HT1080 (cell line): ENCODE measurements at places on chromosomes 1 and 21. TPM values are rescaled to one million over a fixed set of nuclear protein-coding genes. Genes with fewer than 3 reads are reported as not detected.

POGK gene
- 27.8 and 31.3 TPM in 2 replicates for total RNA-seq

FOXO6 gene
- total RNA-seq = 0.90 and 0.97 TPM in 2 replicates

TFF2 gene
- not detected in 2 replicates for total RNA-seq

SDE2 gene
- total RNA-seq = 13.5 and 15.9 TPM in 2 replicates

PDZK1IP1 gene
- not detected in 2 replicates for total RNA-seq

C21orf58 gene
- 11.5 and 16.4 TPM in 2 replicates for total RNA-seq

CFAP126 gene
- total RNA-seq = not detected in 2 replicates

IQCC gene
- 3.0 and 3.5 TPM in 2 replicates for total RNA-seq

CCSAP gene
- 4.8 and 5.4 TPM in 2 replicates for total RNA-seq

PADI3 gene
- total RNA-seq = 0.39 and 0.57 TPM in 2 replicates

FCRL6 gene
- total RNA-seq = 0.33 and 1.5 TPM in 2 replicates

GBP3 gene
- 20.0 and 21.8 TPM in 2 replicates for total RNA-seq

BARHL2 gene
- not detected in 2 replicates for total RNA-seq

GCSAML gene
- total RNA-seq = not detected in 2 replicates

LCE2A gene
- total RNA-seq = 0.47 and 3.0 TPM in 2 replicates

RGSL1 gene
- total RNA-seq = 0.02 TPM in 1 of 2 replicates, not detected in the other

PRAMEF12 gene
- not detected in 2 replicates for total RNA-seq

OR2T35 gene
- not detected in 2 replicates for total RNA-seq

UMODL1 gene
- total RNA-seq = not detected in 2 replicates

UBL4B gene
- total RNA-seq = not detected in 2 replicates

OR2L5 gene
- not detected in 2 replicates for total RNA-seq

LRRC8B gene
- total RNA-seq = 1.1 and 1.3 TPM in 2 replicates

LAMTOR5 gene
- 166 and 210 TPM in 2 replicates for total RNA-seq

TRABD2B gene
- total RNA-seq = not detected in 2 replicates

LPAR3 gene
- total RNA-seq = 2.2 and 4.1 TPM in 2 replicates

ZMYND12 gene
- total RNA-seq = 0.13 TPM in 1 of 2 replicates, not detected in the other

ADORA3 gene
- not detected in 2 replicates for total RNA-seq

ACTN2 gene
- 9.1 and 11.8 TPM in 2 replicates for total RNA-seq

CNIH3 gene
- 24.8 and 29.1 TPM in 2 replicates for total RNA-seq

OR2T33 gene
- total RNA-seq = 0.08 TPM in 1 of 2 replicates, not detected in the other

TRAPPC10 gene
- 37.6 and 40.9 TPM in 2 replicates for total RNA-seq

OR6N1 gene
- not detected in 2 replicates for total RNA-seq

BATF3 gene
- total RNA-seq = 17.4 and 23.2 TPM in 2 replicates

ATP1A2 gene
- total RNA-seq = not detected in 2 replicates

CACHD1 gene
- total RNA-seq = 6.0 and 6.8 TPM in 2 replicates

CBS gene
- 21.2 and 25.5 TPM in 2 replicates for total RNA-seq

VANGL2 gene
- 2.1 and 2.5 TPM in 2 replicates for total RNA-seq

GUCA2B gene
- not detected in 2 replicates for total RNA-seq

HPDL gene
- not detected in 2 replicates for total RNA-seq

SUCO gene
- 14.0 and 16.2 TPM in 2 replicates for total RNA-seq

C8B gene
- total RNA-seq = not detected in 2 replicates

TSPEAR gene
- total RNA-seq = not detected in 2 replicates

TMEM53 gene
- 3.9 and 4.2 TPM in 2 replicates for total RNA-seq

WDR64 gene
- not detected in 2 replicates for total RNA-seq
